CD4-positive, alpha-beta T cell treated with Interleukin-12 subunit alpha and Interleukin-12 subunit beta, for 1 hour (primary cell): ENCODE measurements at places on chromosomes 5 and 9.
A peak's percentile ranks its signal among the peaks of the same experiment; 100 is the strongest.

DNA sequence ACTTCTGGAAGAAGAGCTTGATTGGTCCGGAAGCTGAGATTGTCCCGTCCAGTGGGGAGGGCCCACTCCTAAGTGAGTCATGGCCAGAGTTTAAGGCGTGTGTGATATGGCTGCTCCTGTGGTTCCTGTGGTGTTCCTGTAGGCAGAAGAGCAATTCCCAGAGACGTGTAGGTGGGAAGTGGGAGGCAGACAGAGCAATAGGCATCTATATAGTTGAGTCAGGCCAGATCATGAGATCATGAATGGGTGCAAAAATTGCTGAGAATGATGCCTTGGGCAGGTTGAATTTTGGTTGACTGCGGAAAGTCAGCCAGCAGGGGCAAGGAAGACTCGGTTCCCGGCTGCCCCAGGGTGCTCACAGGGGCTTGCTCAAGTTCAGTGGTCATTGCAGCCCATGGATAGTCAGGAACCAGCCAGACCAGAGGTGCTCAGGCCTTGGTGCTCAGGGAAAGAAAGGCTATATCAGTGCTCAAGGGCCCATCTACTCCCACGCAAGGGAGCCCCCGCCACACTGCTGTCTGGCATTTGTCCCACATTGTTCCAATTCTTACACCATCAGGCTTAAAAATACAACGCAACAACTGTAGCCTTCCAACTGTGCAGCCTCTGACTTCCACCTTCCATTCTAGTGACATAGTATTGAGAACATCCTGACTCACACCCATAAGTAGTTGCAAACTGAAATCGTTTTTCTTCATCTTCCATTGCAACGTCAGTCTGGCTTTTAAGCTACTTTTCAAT, 21.0 kb upstream of the GSN start:
- no peak for DNase-seq

DNA sequence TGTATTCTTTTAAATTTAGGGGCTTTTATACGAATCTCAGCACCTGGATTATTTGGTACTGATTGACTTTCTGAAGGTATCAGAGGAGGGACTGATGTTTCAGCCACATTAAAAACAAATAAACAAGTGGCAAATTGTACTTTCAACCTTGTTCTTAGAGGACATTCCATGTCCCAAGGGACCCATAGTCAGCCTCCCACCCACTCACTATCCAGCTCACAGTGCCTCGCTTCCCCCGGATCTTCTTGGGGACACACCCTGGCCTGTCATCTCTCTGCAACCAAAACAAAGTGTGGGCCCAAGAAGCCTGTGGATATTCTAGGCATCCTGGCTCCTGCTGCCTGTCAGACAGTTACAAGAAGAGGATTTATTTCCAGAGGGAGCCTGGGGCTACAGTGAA, 8.8 kb upstream of the BOD1 start:
- no peak for DNase-seq

DNA sequence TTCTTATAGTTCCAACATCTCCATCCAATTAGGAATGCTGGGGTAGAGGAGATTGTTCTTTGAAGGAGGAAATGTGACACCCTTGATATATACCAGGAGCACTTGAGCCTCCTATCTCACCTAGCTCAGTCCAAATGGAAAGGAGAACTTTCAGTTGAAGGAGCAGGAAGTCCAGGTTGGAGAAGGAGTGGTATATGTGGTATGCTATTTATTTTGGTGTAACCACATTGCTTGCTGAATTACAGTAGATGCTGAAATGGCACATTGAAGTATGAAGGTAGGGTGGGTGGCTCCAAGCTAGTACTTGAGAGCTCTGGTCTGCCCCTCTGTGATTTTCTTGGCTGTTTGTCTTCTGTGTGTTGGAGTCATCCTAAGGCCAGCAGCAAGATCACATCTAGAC, 6.1 kb downstream of the CSNK1G3 start:
- no peak for DNase-seq

GRCh38 chr9:104927216-104927911, 591 bp downstream of the ABCA1 start:
- peak; percentile 8 for DNase-seq

- no peak for DNase-seq
These were observed 60.3 kb downstream of the RICTOR start for GRCh38 chr5:39013938-39014337.

GRCh38 chr5:31984691-31985090, 189.4 kb downstream of the GOLPH3 start:
- DNase-seq, result no peak

GRCh38 chr9:127030814-127031740, 91.4 kb downstream of the ANGPTL2 start:
- no peak for DNase-seq

GRCh38 chr5:57299986-57300385, 126.1 kb downstream of the GPBP1 start:
- DNase-seq, result no peak

- peak; percentile 51 for DNase-seq
These were observed 49.2 kb downstream of the TIMD4 start for GRCh38 chr5:156913719-156914370.

GRCh38 chr5:71786337-71787055, 67.4 kb downstream of the CARTPT start:
- DNase-seq, result no peak

GRCh38 chr5:2746561-2747032, 4.9 kb downstream of the IRX2 start:
- no peak for DNase-seq

DNA sequence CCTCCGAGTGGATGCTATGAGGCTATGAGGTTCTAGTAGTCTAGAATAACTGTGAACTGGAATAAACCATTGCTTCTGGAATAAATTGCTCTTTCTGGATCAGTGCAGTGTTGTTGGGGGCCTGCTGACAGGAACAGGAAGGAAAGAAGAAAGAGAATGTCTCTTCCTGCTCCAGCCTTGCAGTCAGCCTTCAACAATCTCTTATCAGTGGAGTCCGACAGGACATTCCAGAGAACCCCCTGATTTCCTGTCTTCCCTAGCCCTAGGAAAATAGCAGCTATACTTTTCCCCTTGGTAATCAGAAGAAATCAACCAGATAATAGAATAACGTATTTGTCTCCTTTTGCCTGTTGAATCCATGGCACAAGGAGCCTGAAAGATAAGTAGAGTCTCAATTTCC, 55.4 kb downstream of the WDR36 start:
- DNase-seq, result no peak

- no peak for DNase-seq
These were observed 175.7 kb downstream of the EBF1 start for GRCh38 chr5:158923799-158924551.

GRCh38 chr9:134657666-134658377, 16.2 kb downstream of the COL5A1 start:
- no peak for DNase-seq

- peak; percentile 37 for DNase-seq
These were observed 9.9 kb downstream of the PTCH1 start for GRCh38 chr9:95506678-95507463.

DNA sequence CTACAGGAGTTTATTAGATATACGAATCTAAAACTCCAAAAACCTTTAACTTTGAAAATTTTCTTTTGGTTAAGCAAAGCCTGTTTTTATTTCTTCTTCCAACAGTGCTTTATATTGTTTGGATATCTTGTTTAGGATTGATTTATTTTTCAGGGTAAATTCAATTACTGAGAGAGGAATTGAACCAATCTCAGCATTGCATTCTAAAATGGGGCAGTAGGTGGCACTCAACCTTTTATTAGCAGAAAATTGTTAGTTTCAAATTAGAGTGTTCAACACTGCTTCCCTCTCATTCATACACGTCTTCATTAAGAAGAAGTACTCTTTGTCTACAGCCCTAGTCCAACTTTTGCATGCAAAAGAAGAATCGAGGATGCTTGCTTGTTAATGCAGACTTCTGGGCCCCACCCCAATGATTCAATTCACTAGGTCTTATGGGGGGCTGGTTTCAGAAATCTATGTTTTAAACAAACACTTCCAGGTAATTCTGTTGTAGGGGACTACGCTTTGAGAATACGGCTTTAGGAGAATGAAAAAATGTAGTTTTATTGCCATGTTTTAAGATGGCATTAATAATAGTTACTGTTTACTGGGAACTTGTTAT, 26.6 kb downstream of the MRPL22 start:
- DNase-seq, result no peak

GRCh38 chr9:89940625-89941024, 335.8 kb downstream of the GADD45G start:
- DNase-seq, result no peak

DNA sequence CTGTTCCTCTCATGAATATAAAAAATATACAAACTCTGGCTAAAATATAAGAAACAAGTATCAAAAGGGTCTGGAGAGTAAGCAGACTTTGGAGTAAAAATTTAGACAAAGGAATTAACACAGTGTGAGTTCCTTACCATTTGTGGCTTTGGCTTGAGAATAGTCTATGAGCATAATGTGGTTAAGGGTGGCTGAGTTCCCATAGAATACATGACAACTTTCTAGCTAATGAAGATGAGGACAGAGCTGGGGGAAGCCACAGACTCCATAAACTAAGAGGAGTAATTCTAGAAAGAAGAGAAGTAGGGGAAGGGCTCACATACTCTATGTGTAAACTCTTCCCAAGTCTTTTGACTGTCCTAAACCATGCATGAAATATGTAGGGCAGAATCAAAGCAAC, 79.4 kb downstream of the CAAP1 start:
- DNase-seq, result no peak

DNA sequence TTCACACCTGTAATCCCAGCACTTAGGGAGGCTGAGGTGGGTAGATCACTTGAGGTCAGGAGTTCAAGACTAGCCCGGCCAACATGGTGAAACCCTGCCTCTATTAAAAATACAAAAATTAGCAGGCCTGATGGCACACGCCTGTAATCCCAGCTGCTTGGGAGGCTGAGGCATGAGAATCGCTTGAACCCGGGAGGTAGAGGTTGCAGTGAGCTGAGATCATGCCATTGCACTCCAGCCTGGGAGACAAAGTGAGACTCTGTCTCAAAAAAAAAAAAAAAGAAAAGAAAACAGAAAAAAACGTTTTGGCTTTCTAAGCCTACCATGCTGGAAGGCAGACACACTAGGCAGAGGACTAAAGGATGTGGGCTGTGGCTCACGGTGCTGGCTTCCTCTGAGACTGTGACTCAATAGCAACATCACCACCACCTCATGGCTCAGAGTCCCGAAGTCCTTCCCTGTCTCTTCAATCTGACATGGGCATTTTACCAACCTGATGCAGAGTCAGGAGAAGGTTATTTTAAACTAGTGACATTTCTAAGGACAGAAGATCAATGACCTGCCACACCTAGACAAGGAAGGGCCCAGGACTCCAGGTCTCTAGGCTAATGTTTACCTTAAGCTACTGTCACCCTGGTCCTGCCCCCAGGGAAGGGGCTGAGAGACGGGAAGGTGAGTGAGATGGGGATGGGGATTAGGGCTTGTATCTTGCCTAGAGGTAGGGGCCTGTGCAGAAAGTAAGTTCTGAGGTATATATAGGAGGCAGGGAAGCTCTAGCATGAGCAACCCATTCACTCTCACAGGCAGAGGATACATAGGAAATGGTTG, 3.7 kb downstream of the ECSCR start:
- DNase-seq, result peak; percentile 84

- no peak for DNase-seq
These were observed 240.5 kb downstream of the HSPA4 start for GRCh38 chr5:133292300-133292699.

DNA sequence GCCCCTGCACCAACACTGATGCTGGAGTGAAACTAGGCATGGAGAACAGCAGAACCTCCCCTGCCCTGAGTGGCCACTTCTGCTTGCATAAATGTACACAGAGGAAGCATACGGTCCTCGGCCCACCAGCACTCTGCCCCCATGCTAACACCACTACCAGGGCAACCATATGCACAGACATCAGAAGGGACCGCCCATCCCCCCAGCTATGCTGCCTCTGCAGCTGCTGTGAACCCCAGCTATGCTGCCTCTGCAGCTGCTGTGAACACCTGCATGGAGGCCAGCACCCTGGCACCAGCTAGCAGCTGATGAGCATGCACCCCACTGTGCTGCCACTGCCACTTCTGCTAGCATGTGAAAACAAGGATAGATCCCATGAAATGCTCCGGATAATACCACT, 250.3 kb downstream of the TUSC1 start:
- no peak for DNase-seq

GRCh38 chr5:91329283-91329682, 53.8 kb downstream of the ARRDC3 start:
- no peak for DNase-seq

- peak; percentile 58 for DNase-seq
These were observed 1.2 kb downstream of the SURF4 start for GRCh38 chr9:133374612-133375115.

GRCh38 chr5:153258469-153258868, 232.0 kb upstream of the GRIA1 start:
- DNase-seq, result no peak
